ENCODE measurements at places on chromosomes 1 and 21.

GRCh38 chr1:205293350-205294074, 28.0 kb downstream of the NUAK2 start:
- no peak for DNase-seq

GRCh38 chr1:209319549-209319948, 264.0 kb upstream of the CAMK1G start:
- DNase-seq: no peak

DNA sequence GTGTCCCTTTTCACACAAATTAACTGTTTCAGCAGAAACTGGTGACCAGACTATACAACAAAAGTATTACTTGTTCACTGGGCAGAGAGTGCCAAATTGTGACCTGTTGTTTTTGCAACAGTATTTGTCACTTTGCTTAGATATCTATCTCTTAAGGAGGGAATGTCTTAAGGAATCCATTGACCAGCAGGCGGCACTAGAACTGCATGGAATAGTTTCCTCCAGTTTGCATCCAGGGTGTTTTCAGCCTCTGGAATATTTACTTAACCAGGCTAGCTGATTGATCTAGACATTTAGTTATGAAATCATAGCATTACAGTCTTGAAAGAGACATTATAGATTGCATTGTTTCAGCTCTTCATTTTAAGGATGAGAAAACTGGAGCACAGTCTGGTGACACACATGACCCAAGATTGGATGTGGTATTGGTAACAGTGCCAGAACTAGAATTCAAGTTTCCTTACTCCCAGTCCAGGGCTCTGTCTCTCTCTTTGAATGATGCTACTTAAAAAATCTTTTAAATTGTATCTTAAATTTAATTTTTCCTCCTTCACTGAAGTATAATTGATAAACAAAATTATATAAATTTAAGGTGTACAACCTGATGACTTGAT, 16.9 kb downstream of the RPTN start:
- no peak for DNase-seq

DNA sequence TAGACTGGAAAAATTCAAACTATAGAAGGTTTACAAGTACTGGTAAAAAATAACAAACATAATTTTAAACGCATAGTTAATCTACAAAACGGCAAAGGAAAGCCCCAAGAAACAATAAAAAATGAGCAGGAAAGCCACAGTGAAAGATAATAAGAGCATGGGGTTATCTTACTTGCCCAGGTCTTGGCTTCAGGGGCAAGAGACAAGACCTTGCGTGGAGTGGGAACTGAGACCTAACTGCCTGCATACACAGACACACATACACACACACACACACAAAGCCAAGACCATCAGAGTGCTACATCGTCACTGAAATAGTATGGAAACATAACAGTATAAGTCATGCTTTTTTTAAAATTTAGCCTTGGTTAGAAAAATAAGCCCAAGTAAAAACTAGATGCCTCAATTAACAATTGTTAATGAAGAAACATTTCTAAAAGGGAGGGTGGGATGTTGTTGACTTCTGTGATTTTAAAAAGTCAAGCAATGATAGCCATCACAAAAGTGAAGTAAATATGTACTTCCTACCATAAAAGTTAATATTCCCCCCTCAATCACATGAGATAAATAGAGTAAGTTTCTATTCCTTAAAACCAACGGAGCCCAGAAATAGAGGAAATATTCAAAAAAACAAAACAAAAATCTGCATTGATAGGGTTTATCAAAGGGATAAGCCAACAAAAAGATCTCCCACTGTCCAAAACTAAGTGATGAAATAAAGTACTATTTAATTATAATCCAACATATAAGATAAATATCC, 29.4 kb upstream of the CRP start:
- DNase-seq: no peak

GRCh38 chr1:153470707-153471106, 10.3 kb upstream of the S100A7 start:
- DNase-seq: no peak

GRCh38 chr1:116993286-116993685, 8.3 kb upstream of the CD101 start:
- no peak for DNase-seq

GRCh38 chr1:197307551-197307950, 39.5 kb downstream of the CRB1 start:
- DNase-seq: no peak

- DNase-seq: no peak
Measured at GRCh38 chr1:200095057-200095577, 67.6 kb downstream of the NR5A2 start.

DNA sequence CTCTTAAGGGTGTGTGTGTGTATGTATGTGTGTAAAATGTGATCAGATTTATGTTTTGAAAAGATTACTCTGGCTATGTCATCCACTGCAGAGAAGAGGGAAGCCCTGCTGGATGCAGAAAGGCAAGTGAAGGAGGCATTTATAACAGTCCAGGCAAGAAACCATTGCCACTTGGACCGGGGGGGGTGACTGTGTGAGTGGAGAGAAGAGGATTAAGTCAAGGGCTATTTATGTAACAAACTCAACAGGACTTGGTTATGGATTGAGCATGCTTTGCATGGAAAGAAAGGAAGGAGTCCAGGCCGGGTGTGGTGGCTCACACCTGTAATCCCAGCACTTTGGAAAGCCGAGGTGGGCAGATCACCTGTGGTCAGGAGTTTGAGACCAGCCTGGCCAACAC, 143.0 kb downstream of the URB2 start:
- DNase-seq: no peak

Data from cerebellar nuclear complex (tissue), 1 donor.